Sciatic nerve (tissue), 2 donors: ENCODE measurements at places on chromosomes 6 and 20. TPM values are rescaled to one million over a fixed set of nuclear protein-coding genes. Genes with fewer than 3 reads are reported as not detected.

DNA sequence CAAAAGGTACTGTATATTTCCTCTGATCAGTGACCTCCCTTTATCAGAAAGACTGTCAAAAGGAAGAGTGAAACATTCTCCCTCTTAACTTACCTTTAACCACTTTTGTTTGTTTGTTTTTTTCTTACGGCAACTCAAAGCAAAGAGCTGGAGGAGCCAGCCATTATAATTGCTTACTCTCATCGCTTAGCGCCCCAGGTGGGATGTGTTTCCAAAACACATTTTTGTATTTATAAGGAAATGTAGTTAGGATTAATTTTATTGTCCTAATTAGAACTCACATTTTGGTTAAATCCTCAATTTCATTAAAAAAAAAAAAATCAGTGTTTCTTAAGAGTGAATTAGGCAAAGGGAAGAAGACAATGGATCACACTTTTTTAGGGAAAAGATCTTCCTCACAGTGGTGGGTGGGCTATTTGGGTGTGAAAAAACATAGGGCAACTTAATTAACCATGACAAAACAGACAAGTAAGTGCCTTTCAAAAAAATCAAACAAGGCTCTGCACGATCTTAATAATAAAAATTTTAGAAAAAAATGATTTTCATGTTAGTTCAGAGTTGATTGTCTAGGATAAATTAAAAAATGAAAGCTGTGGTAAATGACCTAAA is 1.2 kb upstream of the PHACTR2 start:
- no peak for DNase-seq

CASS4 gene
- total RNA-seq = 2.4 TPM

GRCh38 chr20:54608039-54608745 is 132.8 kb downstream of the DOK5 start:
- DNase-seq = no peak

DNA sequence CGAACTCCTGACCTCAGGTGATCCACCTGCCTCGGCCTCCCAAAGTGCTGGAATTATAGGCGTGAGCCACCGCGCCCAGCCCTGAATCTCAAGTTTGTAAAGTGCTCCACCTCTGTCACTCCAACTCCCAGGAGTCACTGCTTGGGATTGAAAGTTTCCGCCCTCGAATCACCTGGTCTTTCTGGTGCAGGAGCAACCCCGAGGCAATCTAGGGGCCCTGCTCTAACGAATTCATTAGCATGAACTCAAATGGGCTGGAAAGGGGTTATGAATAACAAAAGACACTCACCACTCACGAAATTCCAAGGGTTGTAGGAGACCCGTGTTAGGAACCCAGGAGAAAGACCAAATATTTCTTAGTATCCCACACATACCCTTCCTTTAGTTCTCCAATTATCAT is 26.1 kb downstream of the RBCK1 start:
- DNase-seq = peak; percentile 27

- DNase-seq = no peak
These were observed 48.7 kb downstream of the KCTD20 start for GRCh38 chr6:36491378-36491965.

- no peak for DNase-seq
These were observed 11.9 kb upstream of the CPNE5 start for GRCh38 chr6:36851149-36851614.
